ENCODE measurements at places on chromosomes 11 and 22. TPM values are rescaled to one million over a fixed set of nuclear protein-coding genes. Genes with fewer than 3 reads are reported as not detected.

The SNX19 gene
- 52.9 TPM for total RNA-seq

DNA sequence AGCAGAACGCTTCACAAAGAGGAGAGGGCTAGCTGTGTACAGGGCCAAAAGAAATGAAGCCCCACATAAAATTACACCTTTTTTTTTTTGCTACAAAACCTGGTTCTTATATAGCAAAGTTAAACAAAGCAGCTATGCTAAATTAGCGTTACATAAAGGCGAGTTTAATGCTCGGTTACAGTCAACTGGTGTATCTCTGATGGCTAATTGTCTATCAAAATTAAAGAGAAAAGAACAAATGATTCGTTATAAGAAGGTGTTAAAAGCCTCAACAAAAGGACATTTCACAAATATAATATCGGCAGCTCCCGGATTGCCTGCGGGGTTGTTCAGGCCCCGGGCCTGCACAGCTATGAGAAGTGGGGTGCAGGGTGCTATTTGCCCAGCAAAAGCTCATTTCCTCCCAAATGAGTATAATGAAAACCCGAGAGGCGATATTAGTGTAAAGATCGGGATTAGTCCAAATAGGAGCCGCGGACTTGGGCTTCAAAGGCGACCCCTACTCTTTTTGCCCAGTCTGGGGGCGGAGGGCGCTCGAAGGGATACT lies 13.3 kb upstream of the PAX6 start:
- DNase-seq: no peak

- peak; percentile 80 for DNase-seq
Observed at GRCh38 chr22:37419969-37420685, 7.2 kb downstream of the ELFN2 start.

- DNase-seq: no peak
Observed at GRCh38 chr11:90438069-90438468, 215.2 kb upstream of the CHORDC1 start.

DNA sequence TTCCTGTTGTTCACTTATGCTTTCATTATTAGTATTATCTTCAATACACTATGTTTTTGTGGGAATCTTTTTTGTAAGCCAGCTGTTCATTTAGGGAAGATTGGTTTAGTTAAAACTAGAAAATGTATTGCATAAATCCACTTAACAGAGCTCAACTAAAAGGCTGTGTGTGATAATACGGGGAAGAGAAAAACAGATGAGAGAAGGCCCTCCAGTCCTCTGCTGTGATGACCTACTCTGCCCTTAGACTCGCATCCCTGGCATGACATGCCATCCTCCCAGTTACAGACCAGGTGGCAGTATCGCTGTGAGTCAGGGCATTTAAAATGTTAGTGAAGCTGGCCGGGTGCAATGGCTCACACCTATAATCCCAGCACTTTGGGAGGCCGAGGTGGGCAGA lies 173.4 kb upstream of the TTC12 start:
- no peak for DNase-seq

- peak; percentile 75 for DNase-seq
Observed at GRCh38 chr11:64285885-64286800, 495 bp downstream of the GPR137 start.

GRCh38 chr11:47863898-47864430 lies 15.8 kb upstream of the NUP160 start:
- no peak for DNase-seq

DNA sequence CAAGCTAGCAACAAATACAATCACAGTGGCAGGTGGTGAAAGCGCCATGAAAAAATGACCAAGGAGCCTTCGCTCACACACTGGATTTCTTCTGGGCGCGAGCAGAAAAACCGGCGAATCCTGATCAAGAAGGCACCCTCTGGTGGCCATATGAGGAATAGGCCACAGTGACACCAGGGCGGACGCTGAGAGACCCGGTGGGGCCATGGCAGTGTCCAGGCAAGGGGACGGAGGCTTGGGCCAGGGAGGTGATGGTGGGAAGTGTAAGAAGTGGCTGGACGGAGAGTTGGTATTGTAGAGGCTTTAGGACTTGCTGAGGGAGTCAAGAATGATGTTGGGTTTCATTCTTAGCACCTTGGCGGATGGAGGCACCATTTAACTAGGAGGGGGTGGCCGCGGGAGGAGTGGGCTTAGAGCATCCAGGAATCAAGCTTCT lies 16.9 kb upstream of the RAC2 start:
- peak; percentile 90 for DNase-seq

The LMO1 gene
- not detected for total RNA-seq

GRCh38 chr22:33325232-33326004 lies 267.2 kb upstream of the SYN3 start:
- no peak for DNase-seq

DNA sequence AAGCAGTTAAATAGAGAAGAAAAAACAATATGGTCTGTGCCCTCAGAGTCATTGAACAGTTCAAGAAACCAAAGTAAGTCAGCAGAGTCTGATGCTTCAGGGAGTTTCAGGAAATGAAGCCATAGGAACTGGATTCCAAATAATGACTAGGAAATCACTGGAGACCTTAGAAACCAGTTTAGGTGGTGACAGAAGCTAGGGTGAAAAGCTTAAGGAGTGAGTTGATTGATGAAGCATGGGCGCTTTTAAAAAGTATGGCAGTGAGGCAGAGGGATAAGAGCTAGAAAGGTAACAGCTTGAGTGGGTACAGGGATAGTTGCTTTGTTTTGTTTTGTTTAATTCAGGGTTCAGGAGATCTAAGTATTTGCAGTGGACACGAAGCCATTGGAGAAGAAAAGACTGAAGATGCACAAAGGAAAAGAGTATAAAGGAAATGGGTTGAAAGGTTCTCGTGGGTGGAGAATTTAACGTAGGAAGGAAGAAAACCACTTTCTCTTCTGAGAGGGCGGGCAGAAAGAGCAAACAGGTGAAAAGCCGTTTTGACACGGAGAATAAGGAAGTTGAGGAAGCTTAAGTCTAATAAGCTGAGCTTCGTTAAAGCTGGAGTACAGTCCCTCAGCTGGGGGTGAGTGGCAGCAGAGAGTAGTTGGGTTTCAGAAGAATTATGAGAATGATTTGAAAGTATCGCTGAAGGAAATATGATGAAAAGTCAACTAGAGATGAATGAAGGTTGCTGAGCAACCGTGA lies 14.8 kb downstream of the SGSM3 start:
- DNase-seq: peak; percentile 80

DNA sequence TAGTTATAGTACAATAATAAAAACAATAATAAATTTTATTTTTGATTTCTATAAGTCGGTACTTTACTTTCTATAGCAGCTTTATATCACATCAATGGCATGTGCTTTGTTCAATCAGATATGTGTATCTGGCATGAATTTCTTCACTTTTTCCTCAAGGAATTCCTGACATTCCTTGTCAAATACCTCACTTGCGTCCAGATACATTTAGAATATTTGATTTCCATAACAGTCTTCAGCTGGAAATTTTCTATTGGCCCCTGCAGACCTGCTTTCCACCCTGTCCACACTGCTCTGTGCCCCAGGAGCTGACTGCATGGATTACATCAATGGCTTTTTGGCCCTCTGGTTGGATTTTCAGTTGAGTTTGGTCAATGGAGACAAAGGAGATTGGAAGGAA lies 93.2 kb downstream of the FAR1 start:
- DNase-seq: no peak

The GLYAT gene
- total RNA-seq: not detected

The CHRM4 gene
- 0.84 TPM for total RNA-seq

The MB gene
- total RNA-seq: 2.7 TPM

DNA sequence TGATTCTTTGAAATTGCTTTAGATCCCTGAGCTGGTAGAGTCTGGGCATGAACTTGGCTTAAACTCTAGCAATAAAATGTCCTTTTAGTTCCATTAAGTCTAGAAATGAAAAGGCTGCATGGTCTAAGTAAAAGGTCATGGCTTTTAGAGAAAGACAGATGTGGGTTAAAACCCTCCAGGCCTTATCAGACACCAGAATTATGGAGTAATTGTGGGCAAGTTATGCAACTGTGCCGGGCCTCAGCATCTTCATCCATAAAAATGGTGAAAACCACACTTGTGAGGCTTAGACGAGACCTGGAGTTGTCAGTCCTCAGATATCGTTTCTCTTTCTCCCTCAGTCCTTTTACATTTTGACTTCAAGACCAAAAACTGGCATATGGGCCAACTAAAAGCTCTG lies 597.9 kb upstream of the KIRREL3 start:
- no peak for DNase-seq

DNA sequence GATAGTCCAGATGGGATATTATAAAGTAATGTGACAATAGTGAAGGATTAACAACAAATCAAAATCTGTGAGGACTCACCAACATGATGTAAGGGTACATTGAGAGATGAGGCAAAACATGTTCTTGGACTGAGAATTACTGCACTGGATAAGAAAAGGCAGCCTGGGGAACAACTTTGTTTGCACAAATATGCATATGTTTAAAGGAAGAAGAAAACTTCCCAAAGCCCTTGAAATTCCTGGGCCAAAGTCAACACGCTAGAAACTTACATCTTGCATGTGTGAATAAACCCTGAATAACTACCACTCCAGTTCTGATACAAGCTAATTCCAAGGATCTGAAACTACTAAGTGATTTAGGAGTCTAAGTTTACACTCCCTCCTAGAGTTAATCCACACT lies 1.1 kb downstream of the OR52A5 start:
- no peak for DNase-seq

The DEFB131B gene
- total RNA-seq: not detected

- no peak for DNase-seq
Observed at GRCh38 chr11:114984611-114985163, 306.4 kb downstream of the NXPE2 start.

DNA sequence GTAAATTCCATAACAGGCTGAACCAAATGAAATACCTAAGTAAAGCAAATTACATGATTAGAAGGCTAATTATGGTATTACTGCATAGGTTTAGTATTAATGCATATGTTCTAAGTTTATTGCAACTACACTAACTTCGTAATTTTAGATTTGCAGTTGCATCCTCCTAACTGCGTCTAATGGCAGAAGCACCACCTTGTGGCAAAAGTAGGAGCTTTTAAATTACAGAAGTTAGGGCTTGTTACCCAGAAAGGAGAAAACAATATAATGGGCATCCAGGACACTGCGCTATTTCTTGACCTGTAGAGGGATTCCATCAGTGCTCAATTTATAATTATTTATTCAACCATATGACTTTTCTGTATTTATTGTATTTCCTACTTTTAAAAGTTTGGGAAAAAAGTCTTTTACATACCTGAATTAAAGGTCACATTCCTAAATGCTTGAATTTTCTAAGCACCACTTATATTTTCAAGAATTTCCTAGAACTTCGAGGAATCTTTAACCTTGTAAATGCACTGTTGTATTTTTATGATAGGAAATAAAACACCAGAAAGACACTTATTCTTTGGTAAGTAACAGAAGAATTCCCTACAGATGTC lies 16.3 kb upstream of the GPR83 start:
- DNase-seq: no peak

DNA sequence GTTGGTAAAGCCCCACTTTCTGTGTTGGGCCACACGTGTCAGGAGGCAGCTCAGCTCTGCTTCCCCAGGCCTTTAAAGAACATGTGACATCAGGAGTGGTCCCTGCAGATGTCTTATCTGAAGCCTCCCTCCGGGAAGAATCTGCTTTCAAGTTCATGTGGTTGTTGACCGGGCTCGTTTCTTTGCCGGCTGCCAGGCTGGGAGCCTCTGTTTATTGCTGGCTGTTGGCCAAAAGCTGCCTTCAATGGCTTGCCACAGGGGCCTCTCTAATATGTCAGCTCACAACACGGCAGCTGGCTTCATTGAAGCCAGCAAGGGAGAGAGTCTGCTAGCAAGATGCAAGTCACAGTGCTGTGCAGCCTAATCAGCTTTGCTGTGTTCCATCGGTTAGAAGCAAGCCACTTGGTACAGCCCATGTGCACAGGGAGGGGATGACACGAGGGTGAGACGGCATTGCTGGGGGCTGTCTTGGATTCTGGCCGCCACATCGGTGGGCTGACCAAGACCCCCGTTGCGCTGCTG lies 14.6 kb downstream of the MRGPRF start:
- no peak for DNase-seq

Measured in activated CD4-positive, alpha-beta T cell treated with anti-CD3 and anti-CD28 coated beads, Interleukin-2, amount 10 ng/mL, durations not matched to agents 24 days and 14 days (primary cell).